ENCODE measurements at places on chromosomes 3 and 15.

- DNase-seq: no peak
These were observed 21.1 kb upstream of the MAP3K13 start for GRCh38 chr3:185341616-185342458.

DNA sequence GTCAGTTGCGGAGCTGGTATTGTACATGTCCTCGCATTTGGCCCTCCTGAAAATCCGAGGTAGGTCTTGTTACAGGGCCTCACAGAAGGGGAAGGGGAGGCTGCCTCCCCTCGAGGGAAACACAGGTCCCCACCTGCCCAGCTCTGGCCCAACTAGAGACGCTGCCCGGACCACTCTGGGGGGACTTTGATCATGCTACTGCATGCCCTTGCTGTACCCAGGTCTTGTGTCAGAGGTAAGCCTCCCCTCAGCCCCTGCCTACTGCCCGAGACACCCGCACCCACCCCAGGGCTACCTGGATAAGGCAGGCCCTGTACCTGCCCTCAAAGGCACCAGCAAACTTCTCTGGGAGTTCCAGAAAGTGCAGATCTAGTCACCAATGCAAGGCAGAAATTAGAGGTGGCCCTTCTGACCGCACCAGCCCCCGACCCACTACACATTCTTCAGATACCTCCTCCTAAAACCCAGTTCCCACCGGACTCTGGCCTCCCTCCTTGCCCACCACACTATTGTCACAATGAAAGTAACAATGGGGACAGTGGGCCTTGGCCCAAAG, 981 bp upstream of the SCAP start:
- no peak for DNase-seq

DNA sequence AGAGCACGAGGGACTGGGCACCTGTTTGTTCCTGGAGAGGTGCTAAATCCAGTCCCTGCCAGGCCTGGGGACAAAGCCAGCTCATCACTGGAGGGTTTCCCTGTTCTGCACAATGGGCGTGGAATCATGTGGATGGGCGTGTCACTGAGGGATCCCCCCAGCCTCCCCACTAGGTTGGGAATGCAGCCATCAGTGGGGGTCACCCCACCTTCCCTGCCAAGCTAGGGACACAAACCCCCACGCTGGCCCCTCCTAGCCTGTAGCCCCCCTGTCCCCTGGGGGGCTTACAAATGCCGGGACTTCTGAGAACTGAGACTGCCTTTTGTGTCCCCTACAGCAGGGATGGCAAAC, 61.9 kb downstream of the NSMCE3 start:
- DNase-seq: no peak

- DNase-seq: no peak
These were observed 269.5 kb upstream of the LRRC3B start for GRCh38 chr3:26353097-26353496.

GRCh38 chr15:97521381-97522285, 438.9 kb upstream of the ARRDC4 start:
- no peak for DNase-seq

DNA sequence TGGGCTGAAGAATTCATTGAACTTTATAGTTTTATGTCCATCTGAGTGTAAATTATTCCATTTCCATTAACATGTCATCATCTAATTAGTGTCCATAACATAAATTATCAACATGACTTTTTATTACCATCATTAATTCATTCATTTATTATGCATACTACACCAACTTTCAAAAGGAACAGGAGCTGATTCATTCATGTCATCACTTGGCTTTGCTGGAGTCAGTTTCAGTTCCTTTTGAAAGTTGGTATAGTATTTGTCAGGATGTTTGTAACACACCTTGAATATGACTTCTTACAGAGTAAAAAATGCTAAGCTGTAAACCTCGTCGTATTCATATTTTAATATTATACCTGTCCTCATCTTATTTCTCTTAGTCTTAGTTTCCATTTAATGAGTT, 298.0 kb upstream of the RBMS3 start:
- no peak for DNase-seq

- no peak for DNase-seq
These were observed 569.0 kb downstream of the NTRK3 start for GRCh38 chr15:87687523-87687870.

Measured in GM19239 (cell line).